ENCODE measurements at places on chromosomes 6 and 20.

DNA sequence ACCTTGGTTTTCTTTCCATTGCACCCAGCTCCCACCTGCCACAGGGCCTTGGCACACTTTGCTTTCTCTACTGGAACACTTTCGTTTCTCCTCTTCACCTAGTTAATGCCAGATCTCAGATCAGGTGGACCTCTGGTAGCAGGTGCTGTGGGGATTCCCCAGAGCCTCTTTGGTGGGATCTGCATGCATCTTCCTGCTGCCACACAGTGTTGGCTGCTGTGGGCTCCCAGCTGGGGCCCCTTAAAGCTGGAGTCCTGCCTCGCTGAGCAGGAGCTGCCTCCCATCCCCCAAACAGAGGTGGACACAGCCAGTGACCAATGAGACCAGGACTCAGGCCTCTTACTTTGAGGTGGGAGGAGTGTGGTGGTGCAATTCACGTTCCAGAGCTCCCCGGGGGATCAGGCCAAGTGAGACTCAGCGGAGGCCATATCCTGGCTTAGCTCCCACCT, 28.4 kb downstream of the CEBPB start:
- no peak for DNase-seq

DNA sequence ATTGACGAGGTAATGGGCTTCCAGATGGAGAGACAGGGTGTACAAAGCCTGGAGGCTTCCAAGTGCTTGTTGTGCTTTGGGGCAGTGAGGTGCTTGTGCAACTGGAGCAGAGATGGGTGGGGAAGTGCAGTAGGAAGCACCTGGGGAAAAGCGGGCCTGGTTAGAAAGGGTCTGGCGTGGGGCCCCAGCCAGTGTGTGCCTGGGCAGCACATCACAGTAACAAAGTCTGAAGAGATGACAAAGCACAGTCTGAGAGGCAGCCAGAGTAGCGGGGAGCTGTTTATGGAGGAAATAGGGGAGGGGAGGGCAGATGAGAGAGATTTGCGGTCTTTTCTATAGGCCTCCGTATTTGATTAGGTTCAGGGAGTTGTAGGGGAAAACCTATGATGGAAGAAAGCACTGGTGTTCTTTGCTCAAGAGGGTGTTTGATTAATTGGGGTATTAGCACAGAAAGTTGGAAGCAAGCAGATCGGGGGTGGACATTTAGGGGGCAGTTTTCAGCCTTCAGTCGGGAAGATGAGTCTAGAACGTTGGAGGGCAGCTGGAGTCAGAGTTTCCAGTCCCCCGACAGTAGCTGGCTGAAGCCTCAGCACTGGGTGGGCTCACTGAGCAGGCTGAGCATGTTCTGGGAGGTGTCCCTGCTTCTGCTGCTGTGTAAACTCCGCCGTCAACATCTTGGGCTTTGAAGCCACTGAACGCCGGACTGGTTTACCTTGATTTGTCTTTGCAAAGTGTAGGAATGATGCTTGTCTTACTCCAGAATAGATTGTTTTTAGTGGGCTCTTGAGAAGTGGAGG, 15.5 kb upstream of the MROH8 start:
- no peak for DNase-seq

GRCh38 chr6:150606647-150607328, 7.1 kb downstream of the PLEKHG1 start:
- no peak for DNase-seq

DNA sequence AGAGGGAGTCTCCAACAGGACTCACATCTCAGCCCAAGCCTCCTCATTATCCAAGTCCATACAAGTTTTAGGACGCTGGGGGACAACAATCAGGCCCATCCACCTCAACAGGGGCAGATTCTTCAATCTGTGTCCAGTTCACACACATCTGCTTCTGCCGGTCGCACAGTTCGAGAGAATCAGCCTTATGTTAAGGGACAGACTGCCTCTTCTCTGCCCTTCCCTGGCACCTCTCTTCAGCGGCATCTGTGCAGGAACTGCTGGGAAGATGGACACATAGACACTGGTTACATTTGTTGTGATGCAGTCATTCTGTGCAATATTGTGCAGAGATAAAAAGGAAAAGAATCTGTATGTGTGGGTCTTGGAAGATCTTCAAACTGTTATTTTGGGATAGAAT, 21.0 kb downstream of the ULBP1 start:
- DNase-seq, result no peak

- DNase-seq, result no peak
Observed at GRCh38 chr6:43935921-43936439, 166.0 kb downstream of the VEGFA start.

DNA sequence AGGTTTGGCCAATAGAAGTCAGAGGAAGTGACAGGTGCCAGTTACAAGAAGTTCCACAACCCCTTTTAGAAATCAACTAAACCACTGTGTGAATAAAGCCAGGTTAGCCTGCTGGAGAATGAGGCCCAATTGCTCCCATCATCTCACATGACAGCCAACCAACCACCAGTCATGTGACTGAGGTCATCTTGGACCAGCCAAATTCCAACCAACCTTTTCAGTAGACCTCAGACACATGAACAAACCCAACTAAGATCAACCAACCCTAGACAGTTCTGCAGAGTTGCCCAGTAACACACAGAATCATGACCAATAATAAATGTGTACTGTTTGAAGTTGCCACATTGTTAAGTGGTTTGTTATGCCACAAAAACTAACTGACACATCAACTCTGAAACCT, 44.6 kb upstream of the GGTLC1 start:
- no peak for DNase-seq

GRCh38 chr6:169173532-169174268, 79.9 kb downstream of the THBS2 start:
- no peak for DNase-seq

- DNase-seq, result no peak
Observed at GRCh38 chr6:23568292-23568691, 557.7 kb upstream of the NRSN1 start.

DNA sequence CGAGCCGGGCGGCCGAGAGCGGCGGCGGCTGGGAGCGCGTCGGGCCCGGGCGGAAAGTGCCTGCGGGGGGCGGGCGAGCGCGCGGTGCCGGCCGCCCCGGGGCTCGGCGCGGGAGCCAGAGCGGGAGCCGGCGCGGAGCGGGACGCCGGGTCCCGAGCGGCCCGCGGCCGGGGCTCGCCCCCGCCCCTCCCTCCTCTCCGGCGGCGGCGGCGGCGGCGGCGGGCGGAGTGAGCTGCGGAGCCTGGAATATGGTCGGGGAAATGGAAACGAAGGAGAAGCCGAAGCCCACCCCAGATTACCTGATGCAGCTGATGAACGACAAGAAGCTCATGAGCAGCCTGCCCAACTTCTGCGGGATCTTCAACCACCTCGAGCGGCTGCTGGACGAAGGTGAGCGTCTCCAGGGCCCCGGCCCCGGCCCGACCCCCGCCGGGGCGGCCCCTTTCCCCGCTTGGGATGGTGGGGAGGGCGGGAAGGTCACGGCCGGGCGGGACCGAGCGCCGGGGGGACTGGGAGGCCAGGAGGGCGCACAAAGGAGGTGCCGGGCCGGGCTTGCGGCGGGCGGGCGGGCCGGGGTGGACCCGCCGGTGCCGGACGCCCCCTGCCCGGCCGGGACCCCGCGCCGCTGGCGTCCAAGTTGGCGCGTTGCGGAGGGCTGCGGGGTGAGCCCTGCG, 565 bp downstream of the QKI start:
- peak; percentile 20 for DNase-seq

DNA sequence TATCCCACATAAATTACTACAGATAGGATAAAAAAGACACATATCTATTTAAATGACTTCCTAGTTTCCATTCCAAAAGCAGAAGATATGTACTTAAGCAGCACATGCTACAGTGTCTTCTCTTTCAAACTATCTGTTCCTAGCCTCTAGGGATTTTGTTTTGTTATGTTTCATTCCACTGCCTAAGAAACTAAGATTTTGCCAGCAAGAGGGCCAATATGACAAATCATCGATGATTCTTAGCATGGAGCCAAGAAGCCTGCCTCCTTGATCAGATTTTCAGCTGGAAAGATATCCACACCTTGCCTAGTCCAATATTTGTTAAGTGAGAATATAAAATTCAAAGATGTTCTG, 7.0 kb downstream of the SNX5 start:
- DNase-seq, result no peak

DNA sequence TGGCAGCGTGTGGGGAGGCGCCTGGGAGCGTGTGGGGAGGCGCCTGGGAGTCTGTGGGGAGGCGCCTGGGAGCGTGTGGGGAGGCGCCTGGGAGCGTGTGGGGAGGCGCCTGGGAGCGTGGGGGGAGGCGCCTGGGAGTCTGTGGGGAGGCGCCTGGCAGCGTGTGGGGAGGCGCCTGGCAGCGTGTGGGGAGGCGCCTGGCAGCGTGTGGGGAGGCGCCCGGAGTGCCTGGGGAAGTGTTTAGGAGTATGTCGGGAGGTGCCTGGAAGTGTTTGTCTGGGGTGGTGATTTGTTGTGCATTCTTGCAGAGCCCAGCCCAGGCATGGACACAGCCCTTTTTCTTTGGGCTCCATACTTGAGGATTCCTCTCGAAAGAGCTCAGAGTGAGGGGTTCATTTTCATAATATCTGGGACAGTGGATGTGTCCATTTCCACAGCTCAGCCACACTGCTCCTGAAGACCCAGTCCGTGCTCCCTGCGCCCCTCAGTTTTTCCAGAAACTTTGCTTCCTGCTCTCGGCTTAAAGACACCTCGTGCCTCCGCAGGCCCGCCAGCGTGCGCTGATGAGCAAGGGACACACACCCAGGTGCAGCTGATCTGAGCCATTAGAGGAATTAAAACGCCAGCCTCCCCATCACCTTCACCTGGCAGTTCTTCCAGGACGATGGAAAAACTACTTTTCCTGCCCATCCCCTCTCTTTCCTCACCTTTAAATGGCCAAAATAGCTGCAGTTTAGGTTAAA, 172.2 kb upstream of the THBS2 start:
- DNase-seq, result no peak

DNA sequence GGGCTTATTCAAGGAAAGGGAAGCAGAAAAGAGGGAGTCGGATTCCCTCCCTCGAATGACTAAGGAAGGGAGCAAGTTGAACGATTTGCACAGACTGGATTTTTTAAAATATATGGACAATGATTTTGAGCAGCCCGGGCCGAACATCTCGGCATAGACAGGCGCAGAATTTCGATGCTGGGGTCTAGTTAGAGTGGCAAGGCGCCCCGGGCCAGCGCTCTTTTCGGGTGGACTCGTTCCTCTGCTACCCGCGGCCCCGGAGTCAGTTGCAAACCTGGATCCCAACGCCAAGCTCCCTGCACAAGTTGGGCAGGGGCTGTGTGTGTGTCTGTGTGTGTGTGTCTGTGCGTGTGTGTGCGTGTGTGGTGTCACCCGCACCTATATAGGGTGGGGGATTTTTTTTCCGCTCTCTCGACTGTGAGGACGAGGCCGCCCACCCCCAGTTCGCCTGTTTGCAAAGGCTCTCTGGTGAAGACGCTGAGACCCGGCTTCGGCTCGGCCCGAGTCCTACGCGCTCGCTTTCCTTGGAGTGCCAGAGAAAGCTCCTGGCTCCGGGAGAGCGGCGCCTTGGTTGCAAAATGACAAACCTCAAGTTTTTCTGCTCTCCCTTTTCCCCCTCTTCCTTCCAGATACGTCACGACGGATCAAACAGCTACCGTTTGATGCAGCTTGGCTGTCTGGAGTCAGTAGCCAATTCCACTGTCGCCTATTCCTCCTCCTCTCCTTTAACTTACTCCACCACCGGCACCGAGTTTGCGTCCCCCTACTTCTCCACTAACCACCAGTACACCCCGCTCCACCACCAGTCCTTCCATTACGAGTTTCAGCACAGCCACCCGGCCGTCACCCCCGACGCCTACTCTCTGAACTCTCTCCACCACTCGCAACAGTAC, 1.4 kb downstream of the TFAP2D start:
- no peak for DNase-seq

GRCh38 chr6:109458774-109459531, 3.4 kb upstream of the MICAL1 start:
- no peak for DNase-seq

DNA sequence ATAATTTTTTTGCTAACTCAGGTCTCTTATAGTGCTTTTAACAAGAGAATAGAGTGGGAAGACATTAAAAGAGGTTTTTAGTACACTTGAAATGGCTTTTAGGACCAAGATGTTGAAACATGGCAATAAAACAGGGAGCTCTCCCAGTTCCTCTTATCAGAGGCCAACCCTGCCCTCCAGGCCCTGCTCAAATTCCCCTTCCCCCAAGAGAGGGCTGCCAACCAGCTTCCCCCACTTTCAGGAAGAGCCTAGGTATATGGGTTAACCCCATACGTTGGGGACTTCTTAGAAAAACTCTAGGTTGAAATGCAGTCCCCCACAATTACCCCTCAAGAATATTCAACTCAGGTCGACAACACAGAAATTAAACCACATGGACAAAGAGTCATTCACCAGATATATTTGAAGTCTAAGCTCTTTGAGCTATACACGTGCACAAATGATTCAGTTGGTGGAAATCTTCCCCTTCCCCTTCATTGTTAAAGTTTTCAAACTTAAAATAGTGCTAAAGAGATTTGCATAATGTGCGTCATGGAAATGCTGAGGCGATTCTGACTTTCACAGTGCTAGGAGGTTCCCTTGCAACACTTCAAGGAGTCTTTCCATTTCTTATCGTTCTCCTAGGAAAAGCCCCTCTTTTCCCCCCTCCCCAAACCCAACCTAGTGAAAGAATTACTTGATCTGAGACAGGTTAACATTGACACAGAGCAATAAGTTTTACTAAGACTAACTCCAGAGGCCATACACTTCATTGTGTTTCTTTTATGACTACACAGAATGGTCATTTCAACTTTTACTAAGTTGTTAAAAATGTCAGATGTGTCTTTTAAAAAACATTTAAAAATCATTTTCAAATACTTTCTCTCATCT, 49.8 kb upstream of the ENPP5 start:
- DNase-seq, result peak; percentile 34

GRCh38 chr6:39104528-39104927, 10.5 kb downstream of the SAYSD1 start:
- no peak for DNase-seq

DNA sequence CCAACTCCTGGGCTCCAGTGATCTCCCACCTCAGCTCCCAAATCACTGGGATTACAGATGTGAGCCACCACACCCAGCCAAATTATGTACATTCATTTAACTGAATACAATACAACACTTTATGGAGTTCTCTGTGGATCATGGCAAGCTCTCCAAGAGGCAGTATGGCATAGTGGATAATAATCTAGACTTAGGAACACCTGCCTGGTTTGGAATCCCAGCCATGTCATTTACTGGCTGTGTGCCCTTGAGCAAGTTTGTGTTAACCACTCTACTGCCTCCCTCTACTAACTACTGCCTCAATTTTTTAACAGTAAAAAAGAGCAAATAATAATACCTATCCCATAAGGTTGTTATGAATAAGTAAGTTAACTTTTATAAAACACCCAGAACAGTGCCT, 1.9 kb upstream of the ETV7 start:
- DNase-seq, result no peak

- no peak for DNase-seq
Observed at GRCh38 chr6:154471609-154472362, 38.7 kb downstream of the CNKSR3 start.

DNA sequence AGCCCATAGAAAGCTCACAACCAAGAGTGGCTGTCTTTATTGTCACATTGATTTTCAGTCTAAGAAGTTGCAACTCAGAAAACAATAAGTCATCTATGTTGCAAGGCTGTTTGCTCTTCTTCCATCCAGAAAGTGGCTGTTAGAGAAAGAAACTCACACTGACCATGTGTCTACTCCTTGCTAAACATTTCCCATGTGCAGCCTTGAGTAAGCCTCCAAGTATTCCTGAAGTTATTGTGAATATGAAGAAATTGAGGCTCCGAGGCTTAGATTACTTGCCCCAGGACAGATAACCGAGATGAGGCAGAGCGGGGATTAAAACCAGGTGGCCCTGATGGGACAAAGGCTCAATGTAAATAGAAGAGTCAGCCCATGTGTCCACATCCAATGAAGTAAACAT, 105.0 kb downstream of the SPTLC3 start:
- no peak for DNase-seq
